Hippocampal formation (tissue), 2 donors: ENCODE measurements at places on chromosomes 6 and 20.

- no peak for DNase-seq
Observed at GRCh38 chr6:30325150-30325872, 1.4 kb upstream of the TRIM39 start.

GRCh38 chr20:58988565-58988882 is 7.5 kb downstream of the NELFCD start:
- DNase-seq = no peak

DNA sequence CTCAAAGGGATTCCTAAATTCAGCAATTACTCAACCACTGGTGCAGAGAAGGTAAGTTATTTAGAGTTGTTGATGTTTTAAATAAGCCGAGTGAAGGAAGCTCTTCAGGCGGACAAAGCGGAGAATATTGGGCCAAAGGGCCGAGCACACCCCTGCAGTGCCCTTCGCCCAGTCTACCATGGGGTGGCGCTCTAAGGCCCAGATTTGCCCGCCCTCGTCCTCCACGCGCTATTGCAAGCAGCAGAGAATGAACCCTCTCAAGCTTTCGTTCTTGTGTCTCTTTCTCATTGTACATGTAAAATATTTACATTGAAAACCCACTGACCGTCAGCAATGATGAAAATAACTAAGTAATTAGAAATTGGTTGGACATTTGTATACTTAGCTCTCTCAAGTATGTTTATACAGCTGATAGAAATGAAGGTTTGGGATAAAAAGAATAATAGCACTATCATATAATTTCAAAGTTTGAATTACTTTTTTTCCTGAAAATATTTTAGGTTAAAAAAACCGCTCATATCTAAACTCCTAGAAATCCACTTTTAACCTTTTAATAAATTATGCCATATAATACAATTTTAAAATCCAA is 195.0 kb upstream of the CEP162 start:
- DNase-seq = peak; percentile 1

GRCh38 chr6:42791706-42792320 is 10.0 kb downstream of the BICRAL start:
- DNase-seq = no peak

- no peak for DNase-seq
Observed at GRCh38 chr6:12544821-12545565, 171.6 kb upstream of the PHACTR1 start.

- DNase-seq = no peak
Observed at GRCh38 chr20:42179768-42180167, 561.6 kb upstream of the CHD6 start.

DNA sequence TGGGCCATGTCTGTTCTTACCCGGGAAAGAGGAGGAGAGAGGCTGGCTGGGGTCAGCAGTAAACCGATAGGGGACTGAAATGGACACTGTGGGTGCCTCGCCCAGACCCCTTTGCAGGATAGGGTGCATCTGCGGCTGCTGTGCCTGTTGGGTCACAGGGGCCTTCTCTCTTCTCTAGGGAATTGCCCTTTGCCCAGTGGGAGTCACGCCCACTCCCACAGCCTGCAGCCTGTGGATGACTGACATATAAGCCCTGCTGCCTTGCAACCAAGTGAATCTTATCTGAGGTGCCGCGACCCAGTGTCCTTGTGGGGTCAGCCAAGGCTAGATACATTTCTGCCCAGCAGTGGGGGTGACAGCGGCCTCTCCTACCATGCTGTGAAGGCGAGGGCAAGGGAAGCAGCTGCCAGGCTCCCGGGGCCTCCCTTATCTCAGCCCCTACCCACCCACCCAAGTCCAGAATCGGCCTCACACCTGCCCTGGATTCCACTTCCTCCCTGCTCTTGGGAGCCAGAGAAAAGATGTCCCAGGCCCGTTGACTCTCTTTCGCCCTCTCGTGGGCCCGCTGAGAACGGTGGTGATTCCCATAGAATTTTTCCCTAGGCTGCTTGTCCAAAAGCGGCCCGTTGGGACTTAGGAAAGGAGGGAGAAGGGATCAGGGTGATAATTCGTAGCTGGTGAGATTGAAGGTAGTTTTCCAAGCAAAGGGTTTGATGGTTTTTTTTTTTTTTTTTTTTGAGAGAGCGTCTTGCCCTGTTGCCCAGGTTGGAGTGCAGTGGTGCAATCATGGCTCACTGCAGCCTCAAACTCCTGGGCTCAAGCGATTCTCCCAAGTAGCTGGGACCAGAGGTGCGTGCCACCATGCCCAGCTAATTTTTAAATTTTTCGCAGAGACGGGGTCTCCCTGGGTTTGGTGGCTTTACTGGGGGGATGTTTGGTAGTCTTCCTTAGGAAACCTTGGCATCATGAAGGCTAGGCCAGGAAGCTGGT is 76.4 kb upstream of the RNF24 start:
- DNase-seq = no peak

- no peak for DNase-seq
Observed at GRCh38 chr20:49976542-49976941, 6.2 kb upstream of the SNAI1 start.

GRCh38 chr20:740162-740561 is 28.1 kb downstream of the SLC52A3 start:
- DNase-seq = no peak

GRCh38 chr6:113846577-113846976 is 10.6 kb upstream of the MARCKS start:
- no peak for DNase-seq

GRCh38 chr6:157166784-157167183 is 156.5 kb downstream of the TMEM242 start:
- DNase-seq = no peak

DNA sequence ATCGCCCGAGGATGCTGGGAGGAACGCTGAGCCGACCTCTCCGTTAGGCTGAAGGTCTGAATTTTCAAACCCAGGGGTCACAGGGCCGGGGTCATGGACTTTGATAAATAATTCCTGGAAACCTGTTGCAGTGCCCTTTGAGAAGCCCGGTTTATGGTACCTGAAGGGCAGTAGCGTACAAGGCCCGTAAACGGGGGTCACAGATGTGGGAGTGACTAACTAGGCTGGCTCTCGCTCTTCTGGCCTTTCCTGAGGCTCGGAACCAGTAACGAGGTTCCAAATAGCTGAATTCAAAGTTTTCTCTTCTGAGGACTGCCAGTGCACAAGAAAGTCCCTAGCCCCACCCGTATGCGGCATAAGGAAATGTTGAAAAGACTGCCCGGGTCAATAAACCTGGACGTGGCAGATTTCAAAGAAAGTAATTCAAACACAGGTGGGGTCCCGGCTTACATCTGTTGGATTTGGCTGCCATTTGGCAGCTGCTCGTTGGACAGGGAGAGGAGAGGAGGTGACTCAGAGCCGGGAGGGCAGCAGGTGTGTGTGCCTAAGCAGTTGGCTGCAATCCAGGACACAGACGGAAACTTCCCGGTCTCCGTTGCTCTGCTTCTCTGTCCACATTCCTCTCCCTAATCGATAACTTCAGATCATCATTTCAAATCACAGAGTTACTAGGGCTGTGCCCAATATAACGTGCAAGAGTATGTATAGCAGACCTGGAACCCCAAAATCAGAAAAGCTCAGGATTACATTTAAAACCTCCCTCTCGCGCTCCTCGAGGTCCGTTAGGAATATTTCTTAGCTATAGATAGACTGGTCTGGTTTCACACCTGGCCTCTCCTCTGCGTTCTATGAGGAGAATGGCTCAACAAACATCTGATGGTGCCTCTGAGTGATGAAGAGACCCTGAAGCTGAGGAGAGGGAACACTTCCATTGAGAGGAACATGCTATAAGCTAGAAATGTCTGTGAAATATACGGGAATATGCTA is 765 bp upstream of the GMDS start:
- no peak for DNase-seq

- DNase-seq = no peak
Observed at GRCh38 chr20:63350196-63350595, 11.0 kb downstream of the CHRNA4 start.

- DNase-seq = no peak
Observed at GRCh38 chr6:33458676-33459075, 4.3 kb downstream of the ZBTB9 start.

- DNase-seq = no peak
Observed at GRCh38 chr6:57163956-57164355, 8.2 kb upstream of the BAG2 start.

- no peak for DNase-seq
Observed at GRCh38 chr6:134721060-134721405, 228.9 kb downstream of the ALDH8A1 start.

DNA sequence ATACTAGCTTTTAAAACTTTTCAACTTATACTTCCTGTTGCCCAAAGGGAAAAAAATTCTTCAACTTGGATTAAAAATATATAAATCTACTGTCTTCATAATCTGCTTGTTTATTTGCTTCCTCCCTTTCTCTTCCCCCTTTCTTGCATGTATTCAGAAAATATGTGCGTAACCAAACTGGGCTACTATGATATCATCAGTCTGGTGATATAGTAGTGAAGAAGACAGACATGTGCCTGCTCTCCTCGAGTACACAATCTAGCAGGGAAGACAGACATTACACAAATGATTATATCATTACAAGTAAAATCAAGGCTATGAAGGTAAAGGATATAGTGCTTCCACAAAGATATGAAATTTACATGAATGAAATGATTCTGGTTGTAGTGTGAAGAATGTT is 31.0 kb downstream of the IBTK start:
- DNase-seq = no peak

DNA sequence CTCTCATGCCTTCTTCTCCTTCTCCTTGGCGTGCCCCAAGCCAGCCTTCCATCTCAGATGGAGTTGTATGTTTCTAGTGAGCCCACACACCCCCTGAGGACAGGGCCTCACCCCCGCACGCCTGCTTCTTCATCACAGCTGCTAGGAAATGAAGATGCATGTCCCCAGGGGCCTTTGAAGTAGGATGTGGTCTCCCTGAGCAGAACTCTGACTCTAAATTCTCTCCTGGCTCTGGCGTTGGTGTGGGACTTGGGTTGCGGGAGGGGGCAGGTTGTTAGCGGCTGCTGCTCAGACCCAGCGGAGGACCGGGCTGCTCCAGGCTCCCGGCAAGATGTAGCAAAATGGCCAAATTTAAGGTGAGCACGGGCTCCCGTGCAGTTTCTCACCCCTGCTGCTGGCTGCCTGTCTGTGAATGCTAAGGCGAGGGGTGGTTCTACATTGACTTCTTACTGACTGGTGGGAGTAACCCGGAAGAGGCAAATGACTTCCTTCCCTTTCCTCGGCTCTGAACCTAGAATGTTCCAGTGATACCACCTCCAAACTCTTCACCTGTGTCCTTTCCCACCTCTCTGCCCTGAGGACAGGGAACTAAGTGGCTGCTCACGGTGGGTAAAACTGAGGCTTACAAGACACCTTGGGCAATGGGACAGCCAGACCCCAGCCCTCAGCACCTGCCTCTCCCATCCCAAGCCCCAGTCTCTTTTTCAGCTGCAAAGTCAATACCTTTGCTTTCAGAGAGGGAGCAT is 8.8 kb downstream of the SYNJ2 start:
- no peak for DNase-seq

GRCh38 chr20:54680872-54681619 is 205.7 kb downstream of the DOK5 start:
- DNase-seq = no peak

DNA sequence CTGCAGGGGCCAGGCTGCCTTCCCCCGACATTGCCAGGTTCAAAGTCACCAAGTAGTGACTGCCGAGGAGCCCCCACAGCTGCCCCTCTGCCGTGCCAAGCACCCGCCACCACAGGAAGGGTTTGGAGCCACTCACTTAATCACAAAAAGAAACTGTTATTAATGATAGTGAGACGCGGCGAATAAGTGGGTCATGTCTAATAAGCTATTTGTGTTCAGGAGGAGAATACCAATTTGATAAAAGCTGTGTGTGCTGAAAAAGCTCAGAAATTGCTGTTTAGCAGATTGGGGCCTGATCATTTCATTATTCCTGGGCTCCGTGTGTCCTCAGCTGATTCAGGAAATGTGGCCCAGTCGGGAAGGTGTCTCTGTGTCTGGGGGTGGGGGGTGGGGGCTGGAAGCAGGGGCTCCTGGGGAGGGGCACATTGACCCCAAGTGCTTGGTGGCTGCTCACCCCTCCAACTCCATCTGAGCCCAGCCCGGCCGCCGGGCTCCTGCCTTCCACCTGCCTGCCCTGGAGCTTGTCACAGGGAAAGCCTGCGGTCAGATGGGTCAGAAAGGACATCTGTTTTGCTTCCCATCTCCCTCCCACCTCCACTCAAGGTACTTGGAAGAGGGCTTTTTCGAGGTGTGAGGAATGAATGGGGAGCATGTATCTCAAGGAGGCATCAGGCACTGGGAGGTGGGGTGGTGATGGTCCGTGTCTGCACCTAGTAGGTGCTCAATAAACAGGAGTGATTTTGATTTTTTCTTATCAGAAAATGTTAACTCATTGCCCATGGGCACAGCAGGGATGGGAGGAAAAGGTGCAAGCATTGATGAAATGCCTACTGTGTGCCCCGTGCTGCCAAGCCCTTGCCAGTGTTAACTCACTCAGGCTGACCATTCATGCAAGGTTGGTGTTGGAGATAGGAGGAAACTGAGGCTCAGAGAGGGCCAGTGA is 3.0 kb downstream of the VSTM2L start:
- DNase-seq = no peak

DNA sequence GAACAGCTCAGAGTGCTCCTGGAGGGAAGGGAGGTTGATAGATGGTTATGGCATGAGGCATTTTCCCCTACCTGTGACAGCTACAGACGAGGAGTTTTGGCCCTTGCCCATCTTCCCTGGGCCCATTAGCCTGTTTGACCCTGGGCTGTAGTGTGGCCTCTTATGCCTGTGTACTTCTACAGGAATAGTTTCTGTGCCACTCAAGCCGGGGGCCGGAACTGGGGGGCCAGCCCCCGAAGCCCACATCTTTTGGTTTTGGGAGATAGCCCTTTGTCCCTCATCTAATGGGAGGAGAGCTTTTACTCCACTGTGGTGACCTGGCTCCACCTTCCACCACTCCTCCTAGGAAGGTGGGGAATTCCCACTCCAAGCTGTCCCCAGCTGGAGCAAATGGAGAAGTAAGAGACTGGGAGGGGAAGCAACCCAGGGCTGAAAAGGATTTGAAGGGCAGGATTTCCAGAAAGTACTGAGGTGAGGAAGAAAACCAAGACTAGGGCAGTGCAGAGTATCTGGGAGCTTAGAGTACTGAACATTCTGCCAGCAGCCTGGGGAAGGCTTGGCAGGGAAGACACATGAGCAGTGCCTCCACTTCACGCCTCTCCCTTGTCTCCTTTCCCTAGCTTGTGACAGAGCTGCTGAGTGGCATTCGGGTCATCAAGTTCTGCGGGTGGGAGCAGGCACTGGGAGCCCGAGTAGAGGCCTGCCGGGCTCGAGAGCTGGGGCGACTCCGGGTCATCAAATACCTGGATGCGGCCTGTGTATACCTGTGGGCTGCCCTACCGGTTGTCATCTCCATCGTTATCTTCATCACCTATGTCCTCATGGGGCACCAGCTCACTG is 6.9 kb downstream of the ABCC10 start:
- no peak for DNase-seq

DNA sequence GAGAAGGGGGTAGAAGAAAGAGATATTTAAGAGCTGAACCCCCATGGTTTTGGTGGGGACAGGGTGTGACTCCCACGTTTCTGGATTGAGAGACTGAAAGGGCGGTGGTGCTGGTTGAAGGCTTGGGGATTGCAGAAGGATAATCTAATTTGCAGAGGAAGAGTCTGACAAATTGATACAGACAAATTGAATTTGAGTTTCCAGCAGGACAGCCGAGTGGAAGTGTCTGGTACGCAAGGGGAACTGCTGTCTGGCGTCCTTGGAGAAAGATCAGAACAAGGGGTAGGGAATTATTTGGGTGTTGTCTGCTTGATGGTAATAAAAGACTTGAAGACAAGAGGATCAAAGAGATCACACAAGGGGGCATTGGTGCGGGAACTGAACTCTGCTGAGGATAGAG is 40.5 kb upstream of the MDGA1 start:
- DNase-seq = no peak

- DNase-seq = no peak
Observed at GRCh38 chr6:38775870-38776269, 60.8 kb downstream of the DNAH8 start.

- DNase-seq = no peak
Observed at GRCh38 chr6:40532349-40533000, 54.7 kb downstream of the LRFN2 start.
